ENCODE measurements at places on chromosomes 5 and 9.

GRCh38 chr9:98781588-98782383 lies 14.6 kb downstream of the ANKS6 start:
- DNase-seq = no peak

- peak; percentile 36 for DNase-seq
Measured at GRCh38 chr5:118791926-118792734, 196.2 kb downstream of the DTWD2 start.

- no peak for DNase-seq
Measured at GRCh38 chr5:138772986-138773594, 19.9 kb downstream of the CTNNA1 start.

GRCh38 chr5:126098330-126099017 lies 324.7 kb upstream of the GRAMD2B start:
- DNase-seq = no peak

GRCh38 chr5:173138707-173139106 lies 5.6 kb upstream of the BNIP1 start:
- DNase-seq = no peak

DNA sequence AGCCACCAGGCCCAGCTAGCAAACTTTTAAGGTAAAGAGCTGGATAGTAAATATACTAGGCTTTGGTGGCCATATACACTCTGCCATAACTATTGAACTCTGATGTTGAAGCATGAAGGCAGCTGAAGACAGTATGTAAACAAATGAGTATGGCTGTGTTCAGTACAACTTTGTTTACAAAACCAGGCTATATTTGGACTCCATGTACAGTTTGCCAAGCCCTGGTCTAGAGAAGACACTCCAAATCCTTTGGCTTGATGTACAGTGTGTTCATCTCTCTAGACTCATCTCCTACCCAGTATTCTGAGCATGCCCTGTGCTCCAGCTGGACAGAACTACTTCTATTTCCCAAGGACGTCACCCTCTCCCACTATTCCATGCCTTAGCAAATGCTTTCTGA lies 54.3 kb upstream of the MEGF10 start:
- no peak for DNase-seq

DNA sequence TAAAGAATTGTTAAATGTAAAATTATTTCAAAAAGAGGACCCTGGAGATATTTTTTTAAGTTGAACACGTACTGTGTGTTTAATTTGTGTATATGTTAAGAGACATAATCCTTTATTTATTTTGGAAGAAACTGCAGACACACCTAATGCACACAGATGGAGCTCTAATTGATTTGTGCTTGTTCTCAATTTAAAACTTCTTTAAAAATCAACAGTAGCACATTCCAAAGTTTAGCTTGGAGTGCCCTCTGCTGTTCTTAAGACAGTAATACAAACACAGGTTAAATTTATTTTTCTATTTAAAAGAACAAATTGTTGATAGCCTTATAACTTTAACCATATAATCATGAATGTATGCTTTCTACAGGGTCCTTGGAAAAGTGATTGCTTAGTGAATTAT lies 277.6 kb upstream of the ADAMTS16 start:
- DNase-seq = peak; percentile 17

DNA sequence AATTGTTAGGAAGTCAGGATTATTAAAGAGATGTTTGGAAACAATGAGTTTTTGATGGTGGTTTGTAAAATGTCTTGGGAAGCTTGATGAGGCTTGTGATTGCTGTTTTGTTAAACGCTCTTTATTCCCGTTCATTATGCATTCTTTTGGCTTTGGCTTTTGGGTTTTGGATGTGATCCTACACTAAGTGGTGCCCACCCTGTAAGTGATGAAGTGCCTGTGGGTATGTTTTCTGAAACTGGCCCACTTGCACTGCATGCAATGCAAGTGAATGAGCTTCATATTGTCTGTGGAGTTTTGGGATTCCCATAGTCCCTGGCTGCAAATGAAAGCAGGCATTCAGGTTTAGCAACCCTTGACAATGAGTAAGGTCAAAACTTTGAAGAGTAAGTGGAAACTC lies 1035.5 kb upstream of the WWC1 start:
- DNase-seq = no peak

- no peak for DNase-seq
Measured at GRCh38 chr9:16120727-16121126, 567.9 kb downstream of the CCDC171 start.
